Epithelial cell of alveolus of lung (primary cell): ENCODE measurements at places on chromosomes 11 and 22. TPM values are rescaled to one million over a fixed set of nuclear protein-coding genes. Genes with fewer than 3 reads are reported as not detected.

LRRC4C gene
- total RNA-seq, result 0.52 and 0.72 TPM in 2 replicates

C11orf16 gene
- not detected in 2 replicates for total RNA-seq

TMPRSS5 gene
- 0.32 TPM in 1 of 2 replicates, not detected in the other for total RNA-seq

THRSP gene
- not detected in 2 replicates for total RNA-seq

MRPL49 gene
- total RNA-seq, result 55.3 and 71.5 TPM in 2 replicates

RCOR2 gene
- 6.9 and 10.9 TPM in 2 replicates for total RNA-seq

PLA2G3 gene
- total RNA-seq, result 0.08 and 2.3 TPM in 2 replicates

C22orf31 gene
- total RNA-seq, result not detected in 2 replicates

C11orf42 gene
- total RNA-seq, result not detected in 2 replicates

MMP11 gene
- 10.9 and 14.0 TPM in 2 replicates for total RNA-seq

NRIP3 gene
- total RNA-seq, result 2.2 and 20.8 TPM in 2 replicates

BACE1 gene
- 24.3 and 55.3 TPM in 2 replicates for total RNA-seq

C11orf86 gene
- total RNA-seq, result 0.40 TPM in 1 of 2 replicates, not detected in the other

TRPM5 gene
- total RNA-seq, result not detected in 2 replicates

FRMD8 gene
- total RNA-seq, result 22.4 and 39.4 TPM in 2 replicates
